ENCODE measurements at places on chromosomes 1 and 21.

DNA sequence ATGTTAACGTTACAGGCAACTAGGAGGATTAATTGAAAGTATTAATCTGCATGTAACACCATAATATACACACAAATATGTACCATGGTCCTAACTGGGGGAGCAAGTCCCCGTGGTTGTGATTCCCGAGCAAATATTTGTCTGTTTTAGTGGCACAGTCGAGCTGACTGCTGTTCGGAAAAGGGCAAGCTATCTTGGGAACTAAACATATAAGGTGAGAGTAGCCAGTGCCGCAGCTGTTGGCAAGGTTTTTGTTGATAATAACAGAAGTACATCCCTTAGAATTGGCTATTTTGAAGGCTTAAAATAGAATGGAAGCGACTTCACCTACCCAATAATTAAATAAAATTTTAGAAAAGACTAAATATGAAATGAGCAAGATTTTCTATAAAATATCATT, 45.5 kb downstream of the UCHL5 start:
- DNase-seq: no peak

- DNase-seq: peak; percentile 49
These were observed 1.3 kb downstream of the ARL8A start for GRCh38 chr1:202143011-202143767.

DNA sequence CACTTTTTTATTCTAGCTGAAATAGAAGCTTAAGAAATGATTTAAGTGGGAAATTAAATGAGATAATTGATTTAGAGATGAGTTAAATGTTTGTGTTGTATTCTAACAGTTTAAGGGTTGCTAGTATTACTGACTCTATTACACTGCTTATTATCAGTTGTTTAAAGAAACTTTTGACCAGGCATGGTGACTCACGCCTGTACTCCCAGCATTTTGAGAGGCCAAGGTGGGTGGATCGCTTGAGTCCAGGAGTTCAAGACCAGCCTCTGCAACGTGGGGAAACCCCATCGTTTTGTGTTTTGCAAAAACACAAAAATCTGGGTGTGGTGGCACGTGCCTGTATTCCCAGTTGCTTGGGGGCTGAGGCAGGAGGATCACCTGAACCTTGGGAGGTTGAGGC, 14.2 kb downstream of the CLIC4 start:
- DNase-seq: no peak

DNA sequence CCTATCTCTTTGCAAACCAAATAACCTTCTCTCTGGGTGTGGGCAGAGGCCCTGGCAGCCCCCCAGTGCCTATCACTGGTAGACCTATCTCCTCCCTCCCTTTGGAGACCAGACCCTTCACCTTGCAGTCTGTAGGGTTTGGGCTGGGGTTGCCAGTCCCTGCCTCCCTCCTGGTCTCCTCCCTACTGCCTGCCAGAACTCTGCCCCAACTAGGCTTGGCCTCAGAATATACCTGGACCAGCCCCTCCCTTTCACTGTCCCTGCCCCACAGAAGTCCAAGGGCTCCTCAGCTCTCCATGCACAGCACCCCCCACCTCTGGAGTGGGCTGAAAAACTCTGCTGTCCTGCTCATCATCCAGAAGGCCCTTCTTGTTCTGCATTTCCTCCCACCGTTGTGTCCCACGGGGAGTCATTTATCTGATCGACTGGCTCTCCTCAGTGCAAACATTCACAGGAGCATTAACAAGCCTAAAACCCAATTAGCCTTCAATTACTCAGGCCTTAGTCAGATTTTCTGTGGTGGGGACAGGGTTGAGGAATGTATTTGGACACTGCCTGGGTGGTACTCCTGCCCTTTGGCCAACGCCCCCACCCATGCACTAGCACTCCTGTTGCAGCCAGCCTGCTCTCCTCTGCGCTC, 27.7 kb upstream of the DMBX1 start:
- DNase-seq: no peak

DNA sequence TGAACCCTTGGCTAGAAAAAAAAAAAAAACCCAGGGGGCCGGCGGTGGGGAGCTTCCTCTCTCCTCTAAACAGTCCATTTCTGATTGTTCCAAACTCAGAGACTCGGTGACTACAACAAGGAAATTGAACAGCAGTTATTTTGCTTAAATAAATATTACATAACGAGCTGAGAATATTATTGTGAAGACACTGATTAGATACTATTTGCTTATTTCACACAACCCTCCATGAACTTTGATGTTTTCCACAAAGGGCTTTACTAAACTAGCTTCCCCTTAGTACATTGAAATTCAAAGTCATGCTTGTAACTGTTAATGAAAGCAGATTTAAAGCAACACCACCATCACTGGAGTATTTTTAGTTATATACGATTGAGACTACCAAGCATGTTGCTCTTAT, at the start of gene CFHR5:
CFHR5 (plus strand) TSS at position 279 of the 400 bp plus-strand sequence; CDS start at position 388, 109 bp downstream.
- DNase-seq: no peak

- peak; percentile 40 for DNase-seq
These were observed 18.2 kb downstream of the PHLDA3 start for GRCh38 chr1:201450721-201451291.

- DNase-seq: no peak
These were observed 1.2 kb upstream of the CCDC28B start for GRCh38 chr1:32199043-32199716.

- DNase-seq: no peak
These were observed 79.6 kb downstream of the NME7 start for GRCh38 chr1:169288011-169288414.

- DNase-seq: no peak
These were observed 14.3 kb downstream of the CEPT1 start for GRCh38 chr1:111154021-111154999.

DNA sequence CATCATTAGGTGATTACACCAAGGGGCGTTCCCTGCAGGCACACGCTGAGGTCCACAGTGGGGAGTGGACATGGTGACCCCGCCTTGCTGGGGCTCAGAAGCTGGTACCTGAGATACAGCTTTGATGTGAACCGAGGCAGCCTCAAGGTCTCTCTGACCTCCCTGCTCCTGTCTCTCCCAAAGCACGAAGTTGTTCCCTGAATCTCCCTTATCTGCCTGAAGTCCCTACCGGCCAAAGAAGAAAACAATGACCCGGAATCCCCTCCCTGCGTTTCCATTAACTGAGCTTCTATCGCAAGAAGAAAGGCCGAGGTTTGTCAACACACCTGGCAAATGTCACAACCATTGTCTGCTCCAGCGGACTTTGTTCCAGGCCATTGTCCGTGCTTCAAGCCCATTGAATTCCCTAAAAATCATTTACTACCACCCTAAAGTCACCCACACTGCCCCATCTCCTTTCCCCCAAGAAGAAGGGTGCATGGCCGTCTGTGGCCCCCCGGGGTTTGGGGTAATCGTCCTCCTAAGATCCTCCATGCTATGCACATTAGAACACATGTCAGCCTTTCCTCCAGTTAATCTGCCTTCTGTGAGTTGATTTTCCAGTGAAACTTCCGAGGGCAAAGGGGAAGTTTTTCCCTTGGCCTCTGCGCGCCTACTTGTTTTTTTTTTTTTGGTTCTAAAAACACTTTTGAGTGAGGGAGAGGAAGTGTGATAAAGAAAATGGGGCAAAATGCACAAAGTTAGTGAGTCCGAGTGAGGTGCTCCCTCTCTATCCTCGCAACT, 48.1 kb upstream of the COL18A1 start:
- no peak for DNase-seq

DNA sequence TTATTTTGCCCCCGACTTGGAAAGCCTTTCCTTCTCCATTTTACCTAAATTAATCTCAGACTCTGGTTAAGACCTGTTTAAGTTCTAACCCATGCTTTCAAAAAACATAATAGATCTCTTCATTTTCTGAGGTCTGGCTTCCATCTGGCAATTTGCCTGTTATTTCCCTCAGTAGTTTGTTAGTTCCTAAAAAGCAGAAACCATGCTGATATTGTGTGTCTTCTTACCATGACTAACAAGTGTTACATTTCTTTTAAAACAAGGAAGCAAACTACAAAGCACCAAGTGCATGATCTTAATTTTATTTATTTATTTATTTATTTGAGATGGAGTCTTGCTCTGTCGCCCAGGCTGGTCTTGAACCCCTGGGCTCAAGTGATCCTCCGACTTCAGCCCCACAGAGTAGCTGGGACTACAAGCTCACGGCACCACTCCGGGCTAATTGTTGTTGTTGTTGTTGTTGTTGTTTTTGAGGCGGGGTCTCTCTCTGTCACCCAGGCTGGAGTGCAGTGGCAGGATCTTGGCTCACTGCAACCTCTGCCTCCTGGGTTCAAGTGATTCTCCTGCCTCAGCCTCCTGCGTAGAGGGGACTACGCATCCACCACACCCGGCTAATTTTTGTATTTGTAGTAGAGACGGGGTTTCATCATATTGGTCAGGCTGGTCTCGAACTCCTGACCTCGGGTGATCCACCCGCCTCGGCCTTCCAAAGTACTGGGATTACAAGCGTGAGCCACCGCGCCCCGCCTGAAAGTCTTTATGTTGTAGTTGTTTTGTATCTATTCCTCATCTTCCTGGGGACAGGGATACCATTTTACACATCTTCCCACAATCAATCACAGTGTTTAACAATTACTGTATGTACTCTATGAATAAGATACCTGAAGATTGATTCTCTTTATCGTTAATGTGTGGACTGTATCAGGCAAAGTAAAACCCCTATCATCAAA, 1.3 kb upstream of the PATJ start:
- no peak for DNase-seq

GRCh38 chr1:170126696-170127095, 19.1 kb upstream of the NTMT2 start:
- DNase-seq: no peak

DNA sequence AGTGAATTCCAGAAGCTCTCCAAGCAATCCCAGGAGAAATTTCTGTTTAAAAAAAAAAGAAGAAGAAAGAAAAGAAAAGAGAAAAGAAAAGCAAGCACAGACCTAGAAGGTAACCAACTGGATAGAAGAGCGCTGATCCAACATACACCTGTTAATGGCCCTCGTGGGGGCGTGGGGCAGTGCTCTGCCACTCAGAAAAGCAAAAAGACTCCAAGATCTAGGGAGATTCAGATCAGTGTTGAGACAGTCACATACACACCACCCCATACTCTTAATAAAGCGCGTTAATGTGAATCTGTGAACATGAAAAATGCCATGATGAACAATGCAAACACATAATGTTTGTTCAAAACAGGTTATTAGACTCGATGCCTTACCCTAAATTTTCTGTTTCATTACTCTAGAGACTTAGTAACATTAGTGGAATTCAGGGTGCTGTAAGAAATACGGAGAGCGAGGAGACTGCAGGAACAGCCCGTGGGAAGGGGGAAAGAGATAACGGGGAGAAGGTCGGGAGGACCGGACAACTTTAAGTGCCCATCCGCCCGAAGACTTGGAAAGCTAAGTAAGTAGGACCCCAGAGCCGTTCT, 406 bp downstream of the NME7 start:
- DNase-seq: no peak

DNA sequence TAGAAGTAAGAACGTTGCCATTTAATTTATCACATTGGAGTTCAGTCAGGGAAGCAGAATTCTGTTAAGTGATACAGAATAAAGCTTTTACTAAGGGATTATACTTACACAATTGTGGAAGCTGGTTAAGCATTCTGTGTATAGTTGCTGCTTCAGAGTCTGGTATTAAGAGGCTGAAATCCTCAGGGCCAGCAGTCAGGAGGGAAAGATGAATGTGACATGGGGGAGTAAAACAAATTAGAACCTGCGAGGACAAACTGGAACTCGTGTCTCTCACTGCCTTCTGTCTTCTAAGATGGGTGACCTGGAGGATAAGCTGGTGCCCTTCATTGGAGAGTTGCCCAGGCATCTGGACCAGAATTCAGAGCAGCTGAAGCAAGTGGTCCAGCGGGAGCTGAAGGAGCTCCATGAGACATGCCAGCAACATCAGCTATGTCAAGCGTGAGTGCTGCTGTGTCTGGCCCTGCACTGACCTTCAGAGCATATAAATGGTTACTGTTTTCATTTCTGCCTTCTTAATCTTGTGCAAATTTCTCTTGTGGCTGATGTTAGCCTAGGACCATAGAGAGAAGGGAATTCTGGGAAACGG, 23.0 kb downstream of the MARK1 start:
- DNase-seq: no peak
